Motor neuron (in vitro differentiated cells): ENCODE measurements at places on chromosomes 4 and X. TPM values are rescaled to one million over a fixed set of nuclear protein-coding genes. Genes with fewer than 3 reads are reported as not detected.

Gene HTN1
- total RNA-seq = 0.15 and 0.33 TPM in 2 replicates

Gene GLUD2
- 2.0 and 2.3 TPM in 2 replicates for total RNA-seq

DNA sequence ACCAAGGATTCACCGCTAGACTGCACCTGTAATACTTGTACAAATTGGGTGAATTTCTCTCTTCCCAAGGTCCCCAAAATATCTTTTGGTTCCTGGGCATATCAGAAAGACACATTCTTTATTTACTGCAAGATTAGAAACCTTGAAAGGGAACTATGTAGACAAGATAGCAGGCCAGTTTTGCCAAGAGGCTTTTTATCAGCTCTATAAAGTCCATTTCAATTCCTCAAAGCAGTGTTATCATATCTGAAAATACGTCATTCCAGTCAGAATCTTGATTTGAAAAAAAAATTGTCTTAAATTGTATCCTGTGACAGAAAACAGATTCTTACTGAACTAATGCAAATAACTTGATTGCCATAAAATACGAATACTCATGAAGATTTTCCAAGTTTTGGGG lies 37.0 kb upstream of the NSG1 start:
- ATAC-seq = no peak

DNA sequence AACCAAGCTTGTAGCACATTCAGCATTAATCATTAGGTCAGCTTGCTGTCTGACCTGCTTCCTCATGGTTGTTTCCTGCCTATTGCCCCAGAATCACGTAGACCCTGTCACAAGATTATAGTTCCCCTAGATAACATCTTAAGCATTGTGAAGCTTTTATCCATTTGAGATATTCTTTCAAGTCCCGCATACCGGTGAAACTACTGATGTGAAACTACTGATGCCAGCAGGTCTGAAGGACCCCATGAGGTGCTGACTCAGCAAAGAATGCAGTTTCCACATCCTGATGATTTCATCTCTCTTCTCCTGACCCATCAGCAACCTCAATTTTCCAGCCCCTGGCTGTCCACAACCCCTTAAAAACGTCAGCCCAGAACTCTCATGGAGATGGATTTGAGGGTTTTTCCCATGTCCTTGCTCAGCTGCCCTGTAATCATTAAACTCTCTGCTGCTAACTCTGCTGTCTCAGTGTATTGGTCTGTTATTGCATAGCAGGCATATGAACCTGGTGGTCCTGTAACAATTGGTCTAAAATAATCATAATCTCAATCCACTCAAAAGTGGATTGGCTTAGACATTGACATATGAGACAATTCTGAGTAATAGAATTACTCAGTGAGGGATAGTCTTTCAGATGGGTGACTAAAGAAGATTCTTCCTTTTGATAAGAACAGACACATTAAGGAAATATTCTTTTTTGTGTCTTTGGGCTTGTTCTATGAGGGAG lies 26.3 kb upstream of the UBA6 start:
- ATAC-seq = no peak

GRCh38 chr4:55296096-55296495 lies 49.9 kb upstream of the SRD5A3 start:
- no peak for ATAC-seq

DNA sequence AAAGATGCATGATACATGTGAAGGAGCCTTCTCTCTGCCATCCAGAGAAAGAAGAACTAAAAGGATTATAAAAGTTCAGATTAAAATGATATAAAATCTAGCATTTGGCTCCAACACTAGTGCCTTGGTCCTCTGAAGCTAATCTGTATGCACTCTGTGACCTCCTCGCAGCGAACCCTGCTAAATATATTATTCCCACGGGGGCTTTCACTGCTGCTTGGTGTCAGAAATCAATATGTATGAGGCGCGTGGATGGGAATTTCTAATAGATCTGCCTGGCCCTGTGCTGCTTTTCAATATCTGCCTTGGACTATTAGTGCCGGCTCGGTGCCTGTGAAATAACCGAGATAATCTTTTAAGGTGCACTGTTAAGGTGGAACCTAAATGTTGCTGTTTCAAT lies 69.7 kb downstream of the CXXC4 start:
- no peak for ATAC-seq

DNA sequence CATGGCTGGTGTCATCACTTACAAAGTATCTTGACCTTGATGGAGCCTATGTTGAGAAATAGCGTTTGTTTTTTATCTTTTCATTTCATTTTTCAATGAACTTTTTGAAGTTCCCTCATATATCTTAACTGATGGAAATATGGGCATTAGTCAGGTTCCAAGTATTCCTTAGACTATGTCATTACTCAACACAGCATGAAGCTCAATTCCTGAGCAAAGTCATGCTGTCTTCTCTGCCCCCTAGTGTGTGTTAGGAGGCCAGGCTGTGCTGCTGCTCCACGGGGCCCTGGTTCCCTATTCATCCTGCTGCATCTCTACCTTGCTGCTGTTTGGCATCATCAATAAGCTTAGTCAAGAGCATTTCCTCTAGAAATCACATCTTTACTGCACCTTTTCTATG lies 40.9 kb downstream of the GPR143 start:
- no peak for ATAC-seq

DNA sequence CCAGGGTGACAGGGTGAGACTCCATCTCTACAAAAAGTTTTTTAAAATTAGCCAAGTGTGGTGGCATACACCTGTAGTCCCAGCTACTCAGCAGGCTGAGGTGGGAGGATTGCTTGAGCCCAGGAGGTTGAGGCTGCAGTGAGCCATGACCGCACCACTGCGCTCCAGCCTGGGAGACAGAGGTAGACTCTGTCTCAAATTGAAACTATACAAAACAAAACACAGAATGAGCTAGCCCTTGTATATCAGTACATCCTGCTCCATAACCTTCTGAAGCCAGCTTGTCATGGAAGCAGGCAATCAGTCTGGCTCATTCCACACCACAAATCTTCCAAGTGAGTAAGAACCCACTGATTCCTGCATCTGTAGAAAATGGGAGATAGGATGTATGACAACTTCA lies 49.0 kb downstream of the CD99L2 start:
- ATAC-seq = no peak

GRCh38 chr4:5162909-5163508 lies 111.7 kb downstream of the STK32B start:
- no peak for ATAC-seq

DNA sequence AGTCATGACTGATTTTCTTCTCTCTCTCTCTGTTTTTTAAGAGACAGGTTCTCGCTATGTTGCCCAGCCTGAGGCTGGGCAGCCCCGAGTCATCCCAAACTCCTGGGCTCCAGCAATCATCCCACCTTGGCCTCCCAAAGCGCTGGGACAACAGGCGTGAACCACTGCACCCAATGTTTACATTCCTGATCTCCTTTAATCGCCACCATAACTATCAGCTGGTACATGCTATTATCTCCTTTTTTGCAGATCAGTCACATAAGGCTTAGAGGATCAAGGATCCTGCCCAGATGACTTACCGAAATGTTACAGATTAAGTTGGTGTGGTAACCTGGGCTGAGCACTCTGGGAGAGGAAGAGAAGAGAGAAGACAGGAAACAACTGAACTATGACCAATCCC lies 1.5 kb upstream of the USP46 start:
- ATAC-seq = no peak

DNA sequence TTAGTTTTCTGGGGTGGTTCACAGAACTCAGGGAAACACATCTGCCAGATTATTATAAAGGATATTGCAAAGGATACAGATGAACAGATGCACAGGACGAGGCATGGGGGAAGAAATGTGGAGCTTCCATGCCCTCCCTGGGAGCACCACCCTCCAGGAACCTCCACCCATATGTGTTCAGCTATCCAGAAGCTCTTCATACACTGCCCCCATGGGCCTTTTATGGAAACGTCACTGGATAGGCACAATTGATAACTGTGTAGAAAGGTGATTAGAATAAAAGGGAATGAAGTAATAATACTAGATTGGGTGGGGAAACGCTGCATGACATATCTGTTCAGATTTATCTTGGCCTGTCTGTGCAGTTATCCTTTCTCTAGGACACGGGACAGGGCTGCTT lies 357.9 kb downstream of the HS3ST1 start:
- ATAC-seq = no peak

GRCh38 chr4:2362266-2363055 lies 56.0 kb downstream of the ZFYVE28 start:
- no peak for ATAC-seq

DNA sequence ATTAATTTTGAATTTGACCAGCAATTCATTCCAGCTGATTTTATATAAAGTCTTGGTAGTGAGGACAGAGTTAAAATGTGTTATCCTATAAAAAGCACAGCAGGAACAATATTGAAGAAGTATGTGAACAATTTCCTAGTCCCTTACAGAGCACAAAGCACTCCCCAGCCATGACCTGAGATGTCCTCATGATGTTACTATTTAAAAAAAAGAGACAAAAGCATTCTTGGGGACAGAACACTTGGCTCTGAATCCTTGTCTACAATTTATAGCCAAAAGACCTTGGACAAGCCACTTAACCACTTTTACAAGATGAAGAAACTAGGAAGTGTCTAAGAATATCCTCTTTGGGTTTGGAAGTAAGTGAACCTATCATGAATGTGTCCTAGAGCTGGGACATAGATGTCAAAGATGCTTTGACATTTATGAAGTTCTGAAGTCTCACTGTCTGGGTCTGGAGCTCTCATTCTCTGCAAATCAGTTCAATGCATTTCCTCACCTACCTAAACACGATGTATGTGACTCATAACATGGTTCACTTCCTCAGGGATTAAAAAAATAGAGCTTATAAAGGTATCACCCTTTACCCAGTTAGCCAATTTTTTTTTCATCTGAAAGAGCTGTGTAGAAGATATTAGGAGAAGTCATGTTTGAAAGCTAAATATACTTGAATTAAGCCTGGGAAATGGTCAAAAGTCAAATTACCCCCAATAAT lies 61.4 kb downstream of the IGFBP7 start:
- ATAC-seq = no peak

DNA sequence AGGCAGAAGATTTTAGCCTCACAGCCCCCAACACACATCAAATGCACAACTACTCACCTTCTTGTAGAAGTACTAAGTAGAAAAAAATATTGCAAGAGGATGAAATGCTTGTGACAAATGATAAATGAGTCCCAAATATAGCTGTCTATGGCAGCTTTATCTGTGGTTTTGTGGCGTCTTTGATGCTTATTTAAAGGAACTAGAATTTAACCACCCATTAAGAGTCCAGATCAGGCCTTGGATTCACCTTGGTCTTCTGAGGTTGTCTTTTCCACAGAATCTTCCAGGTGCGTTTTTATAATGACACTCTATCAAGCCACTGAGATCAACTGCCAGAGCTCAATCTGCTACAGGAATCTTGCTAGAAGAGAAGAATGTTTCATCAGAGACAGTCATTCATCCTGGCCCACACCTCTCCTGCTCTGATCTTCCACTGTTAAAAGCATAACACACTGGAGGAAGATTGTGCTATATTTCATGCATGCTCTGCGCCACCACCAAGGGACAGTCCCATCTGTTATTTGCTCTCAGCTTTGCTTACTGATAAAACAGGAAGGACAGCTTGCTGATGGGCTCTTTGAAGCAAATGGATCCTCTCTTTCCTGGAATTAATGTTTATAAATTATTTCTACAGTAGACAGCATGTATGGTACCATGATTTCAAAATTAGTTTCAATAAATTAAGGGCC lies 144.1 kb downstream of the SLC7A11 start:
- ATAC-seq = peak; percentile 96
